T-helper 2 cell treated with Interferon-gamma antibody and Interleukin-4, amounts not matched to agents 100 ng/mL and 5 ng/mL, for 36 hours (primary cell): ENCODE measurements at places on chromosomes 5 and 9. TPM values are rescaled to one million over a fixed set of nuclear protein-coding genes. Genes with fewer than 3 reads are reported as not detected.

KDM4C gene
- total RNA-seq, result 47.0 and 48.4 TPM in 2 replicates

BARHL1 gene
- not detected in 2 replicates for total RNA-seq

MARCOL gene
- not detected in 2 replicates for total RNA-seq

TSSK1B gene
- not detected in 2 replicates for total RNA-seq

ST8SIA4 gene
- 73.8 and 77.2 TPM in 2 replicates for total RNA-seq

ECM2 gene
- total RNA-seq, result not detected in 2 replicates

CCDC183 gene
- total RNA-seq, result 0.20 and 0.55 TPM in 2 replicates

PITX1 gene
- total RNA-seq, result 0.41 TPM in 1 of 2 replicates, not detected in the other

BASP1 gene
- total RNA-seq, result not detected in 2 replicates

MATR3 gene
- 210 and 247 TPM in 2 replicates for total RNA-seq

RANBP17 gene
- not detected in 2 replicates for total RNA-seq

SLC6A7 gene
- not detected in 2 replicates for total RNA-seq
